ENCODE measurements at places on chromosomes 3 and 15. TPM values are rescaled to one million over a fixed set of nuclear protein-coding genes. Genes with fewer than 3 reads are reported as not detected.

The MCF2L2 gene
- 1.0 TPM for total RNA-seq

The RNF168 gene
- 29.1 TPM for total RNA-seq

The CD200 gene
- total RNA-seq, result 53.6 TPM

The RHCG gene
- not detected for total RNA-seq

DNA sequence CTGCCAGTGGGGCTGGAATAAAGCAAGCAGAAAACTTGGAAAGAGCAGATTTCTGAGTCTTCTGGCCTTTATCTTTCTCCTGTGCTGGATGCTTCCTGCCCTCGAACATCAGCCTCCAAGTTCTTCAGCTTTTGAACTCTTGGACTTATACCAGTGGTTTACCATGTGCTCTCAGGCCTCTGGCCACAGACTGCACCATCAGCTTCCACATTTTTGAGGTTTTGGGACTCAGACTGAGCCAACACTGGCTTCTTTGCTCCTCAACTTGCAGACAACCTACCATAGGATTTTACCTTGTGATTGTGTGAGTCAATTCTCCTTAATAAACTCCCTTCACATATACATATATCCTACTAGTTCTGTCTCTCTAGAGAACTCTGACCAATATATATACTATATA is 706.6 kb downstream of the NR2F2 start:
- no peak for DNase-seq
